ENCODE measurements at places on chromosomes 2 and 18.

DNA sequence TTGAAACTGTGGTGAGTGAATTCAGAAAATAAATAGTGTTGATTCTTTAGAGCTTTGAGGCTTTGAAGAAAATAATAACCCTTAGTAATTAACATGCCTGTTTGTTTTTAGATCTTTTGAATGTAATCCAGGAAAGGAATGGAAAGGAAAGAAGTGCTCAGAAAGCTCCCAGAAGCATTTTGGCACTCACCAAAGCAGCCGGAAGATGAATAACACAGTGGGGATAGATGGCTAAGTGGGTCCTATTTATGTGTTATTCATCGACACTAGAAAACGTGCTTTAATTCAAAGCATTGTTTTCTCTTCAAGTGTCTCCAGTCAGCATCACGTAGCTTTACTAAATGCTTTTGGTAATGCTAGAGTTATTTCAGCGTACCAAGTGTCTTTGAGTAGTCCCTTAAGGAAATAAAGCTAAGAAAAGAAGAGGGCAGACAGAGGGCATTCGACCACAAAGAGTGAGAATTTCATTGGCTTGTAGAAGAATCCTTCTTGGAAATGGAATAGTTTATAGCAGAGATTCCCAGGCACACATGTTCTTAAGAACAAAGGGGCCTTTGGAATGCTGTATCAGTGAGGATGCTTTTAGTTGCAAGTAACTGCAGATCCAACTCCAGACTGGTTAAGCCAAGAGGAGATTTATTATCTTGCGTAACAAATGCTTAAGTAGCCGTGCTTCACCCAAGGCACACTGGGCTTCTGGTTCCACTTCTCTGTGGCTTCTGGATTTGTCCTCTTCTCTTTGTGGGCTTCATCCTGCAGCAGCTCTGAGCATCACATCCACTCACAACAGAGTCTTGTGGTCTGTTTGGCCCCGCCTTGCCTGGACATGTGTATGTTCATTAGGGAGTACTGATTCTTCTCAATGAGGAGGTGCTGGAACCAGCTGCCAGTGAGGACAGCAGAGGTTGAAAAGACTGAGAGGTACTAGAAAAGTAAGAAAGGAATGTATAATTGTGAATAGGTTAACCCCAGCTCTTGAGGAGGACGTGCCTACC is 63.6 kb upstream of the LTBP1 start:
- DNase-seq, result no peak

GRCh38 chr2:168534926-168535325 is 78.9 kb downstream of the CERS6 start:
- DNase-seq, result no peak

- no peak for DNase-seq
Observed at GRCh38 chr2:47078541-47079482, 76.3 kb downstream of the STPG4 start.

DNA sequence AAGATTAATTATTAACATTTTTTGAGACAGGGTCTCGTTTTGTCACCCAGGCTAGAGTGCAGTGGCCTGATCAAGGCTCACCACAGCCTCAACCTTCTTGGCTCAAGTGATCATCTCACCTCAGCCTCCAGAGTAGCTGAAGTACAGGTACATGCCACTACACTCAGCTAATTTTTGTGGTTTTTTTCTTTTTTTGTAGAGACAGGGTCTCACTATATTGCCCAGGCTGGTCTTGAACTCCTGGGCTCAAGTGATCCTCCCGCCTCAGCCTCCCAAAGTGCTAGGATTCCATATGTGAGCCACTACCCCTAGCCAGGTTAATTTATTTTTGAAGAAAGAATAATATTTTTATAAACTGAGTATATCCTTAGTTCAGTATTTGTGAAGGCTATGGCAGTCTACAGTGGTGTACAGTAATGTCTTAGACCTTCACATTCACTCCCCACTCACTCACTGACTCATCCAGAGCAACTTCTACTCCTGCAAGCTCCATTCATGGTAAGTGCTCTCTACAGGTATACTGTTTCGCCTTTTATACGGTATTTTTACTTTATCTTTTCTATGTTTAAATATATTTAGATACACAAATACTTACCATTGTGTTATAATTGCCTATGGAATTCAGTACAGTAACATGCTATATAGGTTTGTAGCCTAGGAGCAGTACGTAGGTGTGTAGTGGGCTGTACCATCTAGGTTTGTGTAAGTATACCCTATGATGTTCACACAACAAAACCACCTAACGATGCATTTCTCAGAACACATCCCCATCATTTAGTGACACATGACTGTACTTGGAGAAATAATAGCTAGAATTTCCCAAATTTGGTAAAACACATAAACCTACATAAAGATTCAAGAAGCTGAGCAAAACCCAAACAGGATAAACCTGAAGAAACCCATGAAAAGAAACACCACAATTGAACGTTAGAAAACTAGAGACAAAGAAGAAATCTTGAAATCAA is 38.6 kb downstream of the MGAT4A start:
- DNase-seq, result no peak

GRCh38 chr2:208358758-208359631 is 47.6 kb upstream of the PTH2R start:
- DNase-seq, result no peak

GRCh38 chr2:106306387-106306786 is 112.3 kb upstream of the UXS1 start:
- DNase-seq, result no peak

DNA sequence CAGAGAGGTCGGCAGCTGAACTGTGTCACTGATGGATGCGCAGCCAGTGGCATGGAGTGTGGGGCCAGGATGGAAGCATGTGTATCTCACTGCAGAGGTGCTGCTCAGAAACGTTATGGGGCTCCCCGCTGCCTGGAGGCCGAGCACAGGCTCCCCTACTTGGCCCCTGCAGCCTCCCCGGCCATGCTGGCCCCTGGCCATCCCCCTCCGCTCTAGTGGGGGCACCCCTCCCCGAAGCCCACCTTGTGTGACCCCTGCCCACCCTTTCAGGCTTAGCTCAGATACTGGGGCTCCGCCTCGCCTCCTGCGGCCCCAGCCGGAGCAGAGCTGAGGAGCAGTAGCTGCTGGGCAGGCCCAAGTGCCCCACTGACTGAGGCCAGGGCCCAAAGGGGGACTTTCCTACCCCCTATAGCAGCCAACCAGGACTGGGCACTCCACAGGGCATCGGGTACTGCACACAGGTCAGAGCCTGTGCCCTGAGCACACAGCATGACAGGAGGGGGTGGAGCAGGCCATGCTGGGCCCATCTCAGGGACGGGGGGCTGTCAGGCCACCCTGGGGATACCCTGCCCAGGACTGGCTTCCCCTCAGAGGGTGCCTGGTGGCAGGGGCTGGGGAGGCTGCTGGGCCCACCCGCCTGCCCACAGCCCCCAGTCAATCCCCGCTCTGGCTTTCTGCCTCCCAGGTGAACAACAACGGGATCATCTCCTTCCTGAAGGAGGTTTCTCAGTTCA is 31.3 kb downstream of the SNED1 start:
- no peak for DNase-seq

- no peak for DNase-seq
Observed at GRCh38 chr2:105176429-105176828, 65.1 kb upstream of the GPR45 start.

- DNase-seq, result no peak
Observed at GRCh38 chr18:57436191-57436964, 1.2 kb downstream of the ONECUT2 start.

DNA sequence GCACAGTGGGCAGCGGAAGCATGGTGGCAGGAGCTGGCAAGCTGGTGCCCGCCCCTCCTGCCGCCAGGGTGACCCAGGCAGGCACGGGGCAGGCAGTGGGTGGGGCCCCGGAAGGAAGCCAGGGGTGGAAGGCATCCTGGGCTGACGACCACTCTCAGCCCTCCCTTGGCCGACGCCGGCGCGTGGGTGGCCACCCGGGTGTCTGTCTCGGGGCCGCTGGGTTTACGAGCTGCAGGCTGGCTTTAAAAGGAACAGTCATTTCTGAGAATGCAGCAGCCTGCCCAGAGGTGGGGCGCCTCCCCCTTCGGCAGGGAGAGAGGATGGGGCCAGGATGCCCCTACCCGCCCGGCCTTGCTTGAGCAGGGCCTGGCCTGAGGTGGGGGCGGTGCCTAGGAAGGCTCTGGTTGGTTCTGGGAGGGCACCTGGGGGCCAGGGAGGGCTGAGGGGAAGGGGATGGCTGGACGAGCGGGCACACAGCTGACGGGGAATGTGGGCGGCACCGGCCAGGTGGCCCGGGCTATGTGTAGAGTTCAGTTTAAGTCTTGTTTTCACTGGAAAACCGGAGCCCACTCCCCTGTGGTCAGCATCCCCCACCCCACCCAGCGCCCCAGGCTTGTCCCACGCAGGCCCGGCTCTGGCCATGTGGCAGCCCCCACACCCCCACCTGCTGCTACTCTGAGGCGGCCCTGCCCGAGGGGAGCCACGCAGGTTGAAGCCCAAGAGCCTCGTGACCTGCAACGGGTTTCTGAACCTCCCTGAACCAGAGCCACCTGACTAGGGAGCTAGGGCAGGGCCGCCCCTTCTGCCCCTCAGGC is 6.3 kb downstream of the BOK start:
- DNase-seq, result no peak

GRCh38 chr2:42009657-42010580 is 37.9 kb upstream of the PKDCC start:
- no peak for DNase-seq

DNA sequence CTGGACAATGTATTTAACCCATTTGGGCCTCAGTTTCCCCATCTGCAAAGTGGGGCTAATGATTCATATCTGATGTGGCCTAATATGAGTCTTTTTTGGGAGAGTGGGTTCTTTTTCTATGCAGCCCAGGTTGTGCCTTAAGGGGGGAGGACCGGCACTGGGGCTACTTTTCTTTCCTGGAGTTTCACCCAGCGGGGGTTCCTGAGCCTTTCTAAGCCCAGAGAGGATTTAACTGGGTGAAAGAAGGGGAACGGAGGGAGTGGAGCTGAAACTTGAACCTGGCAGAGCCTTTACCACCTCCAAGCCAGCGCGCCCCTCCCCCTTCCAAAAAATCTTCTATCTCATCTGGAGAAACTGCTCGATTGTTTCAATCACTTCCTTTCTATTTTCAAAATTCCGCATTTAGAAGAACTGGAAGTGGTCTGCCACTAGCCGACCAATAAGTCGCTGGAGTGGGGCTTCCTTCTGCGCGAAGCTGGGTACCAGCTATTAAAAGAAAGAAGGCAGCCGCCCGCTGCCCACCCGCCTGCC is 205.0 kb upstream of the SMAD2 start:
- no peak for DNase-seq

- DNase-seq, result no peak
Observed at GRCh38 chr2:119366161-119366648, 429 bp downstream of the C2orf76 start.

GRCh38 chr2:240556553-240557100 is 1.2 kb downstream of the ANKMY1 start:
- peak; percentile 66 for DNase-seq

GRCh38 chr2:6412533-6413091 is 453.1 kb downstream of the CMPK2 start:
- no peak for DNase-seq

DNA sequence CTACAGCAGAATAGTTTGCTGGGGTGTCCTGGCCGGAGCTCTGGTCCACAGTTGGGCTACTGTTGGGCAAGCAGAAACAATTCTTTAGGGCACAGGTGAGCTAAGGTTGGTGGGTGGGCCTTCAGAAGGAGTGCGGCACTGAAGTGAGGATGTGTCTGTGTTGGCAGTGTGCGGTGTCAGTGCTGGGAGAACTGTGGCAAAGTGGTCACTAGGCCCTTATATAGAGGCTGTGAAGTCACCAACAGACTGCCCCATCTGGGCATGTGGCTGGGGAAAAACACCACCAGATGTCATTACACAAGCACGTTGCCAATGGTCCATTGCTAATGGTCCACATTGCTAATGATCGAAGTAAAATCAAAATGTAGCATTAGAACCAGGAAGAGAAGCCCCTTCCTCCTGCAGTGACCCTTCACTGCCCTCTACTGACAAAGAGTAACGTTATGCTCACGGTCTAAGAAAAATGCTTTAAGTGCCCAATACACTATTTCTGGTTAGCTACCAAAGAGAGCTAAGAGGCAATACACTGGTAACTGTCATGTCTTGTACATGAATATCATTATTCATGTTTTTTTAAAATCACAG is 21.3 kb downstream of the SCN1A start:
- DNase-seq, result peak; percentile 7

DNA sequence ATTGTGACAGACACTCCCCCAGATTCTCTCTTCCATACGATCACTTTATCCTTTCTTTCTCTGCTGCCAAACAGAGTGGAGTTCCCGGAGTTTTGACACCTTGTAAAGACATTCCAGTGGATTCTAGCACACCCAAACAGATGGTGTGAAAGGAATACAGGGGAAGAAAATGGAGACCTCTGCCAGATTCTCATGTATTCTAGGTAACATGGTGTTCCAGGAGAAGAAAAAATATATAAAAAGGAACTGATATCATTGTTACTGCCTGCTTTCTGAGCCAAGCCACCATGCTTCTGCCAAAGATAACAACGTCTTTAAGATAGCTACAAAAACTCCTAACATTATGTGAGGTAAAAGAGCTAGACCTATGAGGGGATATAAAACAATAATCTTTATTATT is 136.5 kb downstream of the TXNL1 start:
- no peak for DNase-seq

- DNase-seq, result no peak
Observed at GRCh38 chr18:59305295-59305694, 13.2 kb downstream of the CPLX4 start.

- DNase-seq, result no peak
Observed at GRCh38 chr18:35822413-35822812, 150.1 kb upstream of the RMP24 start.

GRCh38 chr2:33372940-33373553 is 103.4 kb upstream of the RASGRP3 start:
- DNase-seq, result peak; percentile 62

GRCh38 chr2:229137639-229138038 is 133.4 kb downstream of the PID1 start:
- no peak for DNase-seq

DNA sequence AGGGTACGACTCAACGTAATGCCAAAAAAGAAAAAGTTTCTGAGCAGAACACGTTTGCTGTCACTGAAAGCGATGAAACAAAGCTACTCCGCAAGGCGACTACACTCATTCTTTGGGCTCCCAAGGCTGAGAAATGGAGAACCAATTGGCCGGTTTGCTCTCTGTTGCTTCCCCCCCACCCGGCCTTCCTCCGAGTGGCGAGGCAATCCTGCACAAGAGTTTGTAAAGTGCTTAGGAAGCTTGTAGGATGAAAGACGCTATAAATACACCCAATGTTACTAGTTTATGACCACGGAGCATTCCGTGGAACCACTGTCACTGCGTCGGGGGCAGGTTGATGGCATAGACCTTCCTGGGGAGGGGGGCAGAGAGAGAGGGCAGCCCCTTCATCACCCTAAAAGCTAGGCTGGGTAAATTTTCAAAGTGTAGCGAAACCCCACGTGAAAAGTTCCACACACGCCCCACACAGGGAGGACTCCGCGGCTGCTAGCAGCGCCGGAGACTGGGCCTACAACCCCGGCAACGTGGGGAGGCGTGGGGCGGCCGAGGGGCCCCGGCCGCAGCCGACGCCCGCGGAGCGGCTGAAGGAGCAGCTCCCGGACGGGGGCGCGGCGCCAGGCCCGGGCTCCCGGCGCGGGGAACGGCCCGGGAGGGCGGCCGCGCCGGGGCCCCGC is 915 bp downstream of the CUL3 start:
- no peak for DNase-seq

All from T47D (cell line).